ENCODE measurements at places on chromosomes 5 and 9.

DNA sequence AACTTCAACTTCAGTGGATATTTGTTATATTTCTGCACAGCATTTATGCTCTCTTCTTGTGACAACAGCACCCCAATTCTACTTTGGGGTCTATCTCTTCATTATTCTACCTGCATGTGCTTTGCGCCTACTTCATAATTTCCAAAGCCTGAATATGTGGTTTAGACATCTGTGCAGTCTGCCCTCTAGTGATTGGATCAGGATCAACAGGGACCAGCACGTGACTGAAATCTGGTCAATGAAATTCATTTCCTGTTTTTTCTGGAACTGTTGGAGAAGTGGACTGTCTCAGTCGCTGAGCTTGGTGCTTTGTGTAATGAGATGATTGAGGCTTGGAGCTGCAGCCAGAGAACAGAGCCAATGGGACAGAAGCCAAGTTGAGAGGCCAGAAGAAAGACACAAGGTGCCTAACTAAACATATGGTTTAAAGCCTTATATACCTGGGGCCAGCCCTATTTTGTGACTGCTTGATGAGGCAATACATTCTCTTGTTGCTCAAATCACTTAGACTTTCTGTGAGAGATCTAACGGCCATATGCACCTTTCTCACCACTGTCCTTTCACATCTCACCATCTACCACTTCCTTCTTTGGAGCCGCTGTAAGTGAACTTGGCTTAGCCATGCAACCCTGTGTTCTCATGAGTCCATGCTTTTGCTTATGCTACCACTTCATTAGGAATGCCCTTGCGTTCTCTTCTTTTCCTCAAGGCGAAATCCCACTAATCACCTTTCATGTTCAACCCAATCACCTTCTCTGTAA is 68.8 kb upstream of the PPP2R2B start:
- DNase-seq = no peak

GRCh38 chr9:86706391-86706790 is 240.9 kb downstream of the GAS1 start:
- no peak for DNase-seq

GRCh38 chr5:116046823-116047222 is 14.6 kb downstream of the ARL14EPL start:
- no peak for DNase-seq

GRCh38 chr5:89277816-89278215 is 394.8 kb upstream of the MEF2C start:
- DNase-seq = no peak

DNA sequence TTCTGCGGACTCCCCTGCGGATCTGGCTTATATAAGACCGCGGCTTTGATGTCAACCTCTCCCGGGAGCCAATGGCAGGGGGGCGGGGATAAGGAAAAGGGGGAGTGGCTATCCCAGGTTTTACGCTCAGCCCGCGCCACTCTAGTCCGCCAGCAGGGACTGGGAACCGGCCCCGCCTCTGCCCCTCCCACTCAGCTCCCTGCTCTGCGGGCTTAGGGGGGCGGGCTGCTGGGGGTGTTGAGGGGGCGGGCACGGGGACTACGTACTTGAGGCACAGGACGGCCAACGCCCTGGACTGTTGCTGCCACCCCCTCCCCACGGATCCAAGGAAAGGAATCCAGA is at the start of gene HAND1:
Gene HAND1 (minus strand): TSS at position 4 of the 342 bp plus-strand sequence. CDS start 219 bp downstream, outside the sequence.
- DNase-seq = no peak

DNA sequence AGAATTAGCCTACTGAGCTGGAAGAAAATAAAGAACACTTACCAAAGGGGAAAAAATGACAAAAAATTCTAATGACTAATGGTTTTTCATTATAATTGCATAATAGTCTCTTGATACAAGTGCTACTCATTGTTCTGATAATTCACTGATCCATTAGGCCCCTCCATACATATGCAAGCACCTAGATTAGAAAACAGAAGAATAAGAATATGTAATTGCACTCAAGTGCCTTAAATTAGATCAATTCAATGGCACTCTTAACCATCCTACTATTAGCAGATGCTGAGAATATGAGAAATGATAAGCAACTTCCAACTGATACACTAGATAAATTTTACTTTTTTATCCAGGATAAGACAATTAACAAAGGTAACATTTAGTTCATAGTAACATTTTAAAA is 440.9 kb upstream of the C9orf72 start:
- DNase-seq = no peak

DNA sequence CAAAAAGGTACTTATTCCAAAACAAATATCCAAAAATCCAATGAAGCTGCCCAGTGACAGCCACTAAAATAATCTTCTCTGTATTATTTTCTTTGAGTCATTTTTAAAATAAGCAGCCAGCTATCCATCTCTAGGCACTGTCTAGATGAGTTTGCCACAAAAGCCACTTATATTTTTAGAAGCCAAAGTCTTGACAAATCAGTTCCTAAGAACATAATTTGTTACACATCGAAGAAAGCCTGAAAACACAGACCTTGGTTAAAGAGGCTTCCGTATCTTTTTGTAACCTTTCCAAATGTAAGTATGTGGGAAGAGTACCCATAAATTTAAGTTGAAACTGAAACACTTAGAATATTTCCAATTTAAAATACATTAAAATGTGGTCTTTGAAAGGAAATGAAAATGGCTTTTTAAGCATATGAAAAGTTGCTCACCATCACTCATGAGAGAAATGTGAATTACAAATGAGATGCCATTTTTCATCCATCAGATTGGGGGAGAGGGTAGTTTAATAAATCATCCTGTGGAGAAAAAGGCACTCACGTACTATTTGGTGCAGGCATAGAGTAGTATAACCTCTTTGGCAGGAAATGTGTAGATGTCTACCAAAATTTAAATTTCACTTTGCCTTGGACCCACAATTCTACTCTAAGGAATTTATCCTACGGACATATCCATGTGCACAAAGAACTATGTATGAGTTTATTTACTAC is 180.4 kb downstream of the MLLT3 start:
- no peak for DNase-seq

DNA sequence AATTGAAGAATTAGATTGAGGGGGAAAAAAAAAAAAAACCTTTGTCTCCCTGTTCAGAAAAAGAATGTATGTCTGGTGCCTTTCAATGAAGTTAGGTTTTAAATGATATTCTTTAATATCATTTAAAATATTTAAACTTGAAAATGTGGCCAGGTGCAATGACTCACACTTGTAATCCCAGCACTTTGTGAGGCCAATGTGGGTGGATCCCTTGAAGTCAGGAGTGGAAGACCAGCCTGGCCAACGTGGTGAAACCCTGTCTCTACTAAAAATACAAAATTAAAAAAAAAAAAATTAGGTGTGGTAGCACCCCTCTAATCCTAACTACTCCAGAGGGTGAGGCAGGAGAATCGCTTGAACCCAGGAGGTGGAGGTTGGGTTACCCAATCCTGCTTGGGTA is 111.1 kb upstream of the RASA1 start:
- DNase-seq = no peak

DNA sequence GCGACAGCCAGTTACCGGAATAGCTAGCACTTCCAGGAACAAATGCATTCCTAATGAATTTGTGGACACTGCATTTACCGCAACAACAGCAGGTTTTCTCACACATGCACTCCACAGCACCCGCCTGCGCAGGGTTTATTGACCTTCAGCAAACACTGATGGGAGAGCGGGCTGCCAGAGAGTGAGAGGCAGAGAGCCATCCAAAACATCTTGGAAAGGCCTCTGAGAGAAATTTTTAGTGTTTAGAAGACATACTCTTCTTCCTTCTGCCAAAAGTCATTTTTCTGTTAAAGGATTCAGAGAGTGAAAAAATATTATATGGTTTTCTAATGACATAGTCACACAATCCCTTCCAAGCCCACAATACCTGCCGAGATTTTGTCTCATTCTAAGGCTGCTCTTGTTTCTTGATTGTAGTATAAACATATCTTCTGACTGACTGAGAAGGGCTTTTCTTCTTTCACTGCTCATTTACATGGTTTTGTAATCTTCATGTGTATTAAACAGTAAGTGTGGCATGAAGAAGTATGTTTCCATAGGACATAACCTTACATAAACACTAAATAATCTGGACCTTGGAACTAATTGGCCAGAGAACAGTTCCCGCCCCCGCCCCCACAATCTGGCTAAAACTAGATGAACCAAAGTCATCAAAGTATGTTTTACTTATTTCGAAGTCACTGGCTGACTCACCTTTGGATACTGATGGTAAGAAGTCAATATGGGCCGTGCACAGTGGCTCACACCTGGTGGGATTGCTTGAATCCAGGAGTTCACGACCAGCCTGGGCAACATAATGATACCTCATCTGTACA is 432.5 kb upstream of the MEF2C start:
- no peak for DNase-seq

- DNase-seq = no peak
These were observed 567.6 kb upstream of the RGMB start for GRCh38 chr5:98205691-98206461.

DNA sequence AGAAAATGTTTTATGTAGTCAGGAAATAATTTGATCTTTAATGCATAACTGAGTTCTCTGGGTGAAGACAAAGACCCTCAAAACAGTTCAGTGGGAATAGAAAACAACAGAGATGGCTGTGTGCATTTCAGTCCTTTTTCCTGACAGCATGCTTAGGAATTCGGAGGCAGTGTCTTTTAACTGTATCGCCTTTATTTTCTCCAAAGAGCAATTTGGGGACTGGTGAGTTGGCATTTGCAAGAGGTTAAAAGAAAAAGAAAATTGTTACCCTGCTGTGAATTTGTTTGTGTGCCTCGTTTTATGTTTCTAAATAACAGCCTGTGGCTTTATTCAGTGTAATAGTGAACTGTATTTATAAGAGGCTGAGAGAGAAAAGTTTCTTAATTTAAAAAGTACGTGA is 227.8 kb upstream of the DMAC1 start:
- no peak for DNase-seq

DNA sequence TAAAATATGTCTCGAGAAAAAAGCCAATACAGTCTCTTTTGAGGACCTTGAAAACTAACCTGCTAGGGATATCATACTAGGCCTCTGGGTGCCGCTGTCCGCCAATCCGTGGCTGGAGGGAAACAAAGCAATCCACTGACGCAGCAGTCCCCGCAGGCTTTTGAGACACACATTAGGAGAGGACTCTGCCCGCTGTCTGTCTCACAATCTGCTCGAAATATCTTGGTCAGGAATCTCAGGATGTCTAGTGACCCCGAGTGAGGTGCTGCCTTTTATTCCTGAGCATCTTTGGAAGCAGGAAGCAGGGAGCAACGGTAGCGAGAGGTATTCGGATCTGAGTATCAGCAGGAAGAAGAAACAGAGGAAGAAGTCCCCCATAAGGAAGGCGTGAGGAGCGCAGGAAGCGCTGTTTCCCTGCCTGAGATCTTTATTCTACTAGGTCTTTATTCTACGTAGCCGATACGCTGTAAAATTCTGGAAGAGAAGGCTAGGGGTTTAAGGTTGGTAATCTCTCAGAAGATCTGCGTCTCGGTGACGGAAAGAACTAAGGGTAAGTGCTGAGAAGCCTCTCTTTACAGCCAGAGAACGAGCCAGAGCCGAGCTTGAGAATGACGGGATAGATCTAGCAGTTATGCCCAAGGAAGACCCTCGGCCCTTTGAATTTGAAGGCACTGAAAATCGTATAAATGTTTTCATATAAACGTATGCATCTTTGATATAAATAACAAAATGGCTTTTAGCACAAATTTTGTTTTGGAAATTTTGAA is 4.0 kb upstream of the PCDHGA1 start:
- DNase-seq = peak; percentile 23

DNA sequence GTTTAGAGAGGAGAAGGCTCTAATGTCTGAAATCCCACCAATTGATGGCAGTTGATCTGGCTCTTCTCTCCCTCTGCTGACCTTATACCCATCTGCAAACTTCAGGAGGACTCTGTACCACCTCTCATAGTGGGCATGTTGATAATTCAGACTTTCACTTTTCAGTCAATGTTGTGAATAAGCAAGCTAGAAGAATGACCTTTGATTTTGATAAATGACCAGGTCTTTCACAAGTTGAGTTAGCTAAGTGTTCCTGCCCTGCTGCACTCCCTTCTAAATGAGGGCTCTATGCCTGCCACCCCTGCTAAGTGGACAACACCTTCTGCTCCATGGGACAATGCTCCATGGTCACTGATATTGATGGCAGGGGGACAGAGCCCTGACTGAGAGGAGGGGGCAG is 74.7 kb downstream of the SPRY4 start:
- no peak for DNase-seq

DNA sequence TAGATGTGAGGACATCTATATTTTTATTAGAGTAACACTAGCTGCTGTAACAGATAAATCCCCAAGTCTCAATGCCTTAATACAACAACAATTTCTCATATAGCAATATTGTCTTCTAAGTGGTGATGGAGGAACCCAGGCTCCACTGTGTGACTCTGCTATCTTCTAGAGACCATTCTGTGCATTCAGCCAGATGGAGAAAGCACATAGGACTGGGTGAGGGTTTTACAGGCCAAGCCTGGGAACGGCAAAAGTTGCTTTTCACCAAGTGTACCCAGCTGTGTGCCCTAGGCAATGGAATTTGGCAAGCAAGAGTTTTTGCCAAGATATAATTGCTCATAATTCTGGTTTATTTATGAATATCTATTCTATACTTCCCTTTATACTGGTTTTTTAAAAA is 11.7 kb downstream of the RBM22 start:
- no peak for DNase-seq

DNA sequence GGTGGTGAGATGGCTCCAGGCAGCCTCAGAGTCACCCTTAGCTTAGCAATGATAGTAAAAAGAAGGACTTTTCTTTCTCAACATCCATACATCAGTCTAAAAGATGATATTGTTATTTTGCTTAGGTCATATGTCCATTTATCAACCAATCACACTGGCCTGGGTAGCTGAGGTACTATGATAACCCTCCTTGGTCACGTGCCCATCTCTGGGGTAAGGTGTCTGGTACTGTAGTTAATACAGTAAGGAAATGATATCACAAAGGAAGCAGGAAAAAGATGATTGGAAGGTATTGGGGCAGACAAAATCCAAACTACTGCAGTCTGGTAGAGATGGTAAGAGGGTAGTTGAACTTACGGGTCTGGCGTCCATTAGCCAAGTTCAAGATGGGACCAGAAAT is 5.1 kb upstream of the SMAD5 start:
- DNase-seq = no peak

- no peak for DNase-seq
These were observed 71.5 kb upstream of the MTAP start for GRCh38 chr9:21730899-21731298.

All from activated naive CD8-positive, alpha-beta T cell treated with anti-CD3 and anti-CD28 coated beads, Interleukin-2, amount 50 U/mL, for 16 hours (primary cell).